NCI-H774 (cell line): ENCODE measurements at places on chromosomes 16 and 17.

DNA sequence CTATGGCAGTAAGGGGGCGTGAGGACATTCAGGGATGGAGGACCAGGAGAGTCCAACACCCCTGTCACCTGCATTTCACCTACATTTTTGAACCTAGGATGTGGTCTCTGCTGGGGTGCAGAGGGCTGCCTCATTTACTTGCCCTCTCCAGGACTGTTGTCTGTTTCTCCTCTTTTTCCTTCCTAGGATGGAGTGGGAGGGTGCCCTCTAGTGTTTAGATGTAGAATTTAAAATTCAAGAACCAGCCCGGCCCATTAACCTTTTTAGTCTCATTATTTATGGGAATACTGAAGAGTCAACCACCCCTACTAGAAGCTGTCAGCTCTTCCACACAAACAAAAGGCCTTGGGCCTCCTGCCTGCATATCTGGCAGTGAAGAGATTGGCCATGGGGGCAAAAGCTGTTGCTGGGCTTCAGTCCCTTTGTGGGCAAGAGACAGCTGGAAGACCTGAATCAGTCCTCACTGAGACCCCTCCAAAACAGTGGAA, 2.5 kb upstream of the STARD3 start:
- peak; percentile 41 for DNase-seq

DNA sequence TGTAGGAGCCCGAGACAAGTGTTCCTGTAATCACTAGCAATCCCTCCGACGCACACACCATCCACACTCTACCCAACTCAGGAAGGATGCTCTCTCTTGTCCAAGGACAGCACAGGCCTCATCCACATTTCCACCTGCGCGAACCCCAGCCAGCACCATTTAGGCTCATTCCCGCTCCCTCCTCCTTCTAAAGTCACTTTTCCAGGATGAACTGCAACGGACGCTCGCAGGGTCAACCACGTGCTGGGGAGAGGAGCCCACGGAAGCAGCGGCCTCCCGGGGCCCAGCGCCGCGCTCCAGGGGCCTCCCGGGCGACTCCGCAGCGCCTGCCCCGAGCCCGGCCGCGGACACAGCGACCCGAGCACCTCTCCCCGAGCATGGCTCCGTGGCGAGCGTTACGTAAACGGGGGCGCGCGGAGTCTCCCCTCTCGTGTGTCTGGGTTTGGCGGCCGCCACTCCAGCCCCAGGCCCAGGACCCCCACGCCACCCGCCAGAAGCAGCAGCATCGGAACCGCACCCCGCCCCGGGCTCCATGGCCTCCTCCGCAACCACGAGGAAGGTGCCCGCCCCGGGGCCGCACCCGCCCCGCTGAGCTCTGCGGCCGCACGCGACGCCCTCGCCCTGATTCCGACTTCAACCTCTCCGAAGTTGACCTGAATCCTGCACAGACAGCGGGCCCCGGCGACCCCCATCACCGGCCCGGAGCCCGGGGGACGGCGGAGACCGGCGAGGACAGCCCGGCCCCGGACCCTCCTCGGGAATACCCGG, 668 bp downstream of the USP36 start:
- DNase-seq = no peak

GRCh38 chr17:40502716-40503115, 1.3 kb upstream of the TNS4 start:
- DNase-seq = no peak

GRCh38 chr16:11946433-11946832, 4.6 kb upstream of the NPIPB2 start:
- no peak for DNase-seq

DNA sequence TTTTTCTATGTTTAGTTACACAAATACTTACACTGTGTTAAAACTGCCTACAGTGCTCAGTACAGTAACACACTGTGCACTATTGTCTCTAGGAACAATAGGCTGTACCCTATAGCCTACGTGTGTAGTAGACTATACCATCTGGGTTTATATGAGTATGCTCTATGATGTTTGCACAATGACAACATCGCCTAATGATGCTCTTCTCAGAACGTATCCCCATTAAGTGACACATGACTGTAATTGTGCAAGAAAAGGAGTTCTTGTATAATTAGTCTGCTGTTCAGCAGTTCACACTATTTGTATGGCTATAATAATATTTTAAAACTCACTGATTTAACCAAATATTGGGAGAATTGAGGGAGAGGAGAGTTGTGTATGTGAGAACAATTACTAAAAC, 173.7 kb downstream of the TRIM37 start:
- peak; percentile 8 for DNase-seq

GRCh38 chr17:59521465-59522126, 43.8 kb upstream of the DHX40 start:
- peak; percentile 37 for DNase-seq

DNA sequence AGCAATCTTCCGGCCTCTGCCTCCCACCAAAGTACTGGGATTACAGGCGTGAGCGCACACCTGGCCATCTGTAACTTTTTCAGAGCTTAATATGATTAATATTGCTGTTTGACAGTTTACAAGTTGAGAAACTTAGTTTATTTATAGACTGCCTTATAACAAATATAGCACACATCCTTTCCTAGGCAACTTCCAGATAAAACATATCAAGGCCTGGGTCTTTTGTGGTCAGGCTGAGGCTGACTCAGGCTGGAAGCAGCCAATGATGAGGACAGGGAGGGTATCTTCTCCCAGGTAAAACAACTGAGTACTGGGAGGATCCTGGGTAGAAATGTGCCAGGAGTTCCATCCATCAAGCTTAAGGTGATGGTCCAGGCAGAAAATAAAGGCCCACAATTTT, 16.2 kb downstream of the LUC7L start:
- no peak for DNase-seq

DNA sequence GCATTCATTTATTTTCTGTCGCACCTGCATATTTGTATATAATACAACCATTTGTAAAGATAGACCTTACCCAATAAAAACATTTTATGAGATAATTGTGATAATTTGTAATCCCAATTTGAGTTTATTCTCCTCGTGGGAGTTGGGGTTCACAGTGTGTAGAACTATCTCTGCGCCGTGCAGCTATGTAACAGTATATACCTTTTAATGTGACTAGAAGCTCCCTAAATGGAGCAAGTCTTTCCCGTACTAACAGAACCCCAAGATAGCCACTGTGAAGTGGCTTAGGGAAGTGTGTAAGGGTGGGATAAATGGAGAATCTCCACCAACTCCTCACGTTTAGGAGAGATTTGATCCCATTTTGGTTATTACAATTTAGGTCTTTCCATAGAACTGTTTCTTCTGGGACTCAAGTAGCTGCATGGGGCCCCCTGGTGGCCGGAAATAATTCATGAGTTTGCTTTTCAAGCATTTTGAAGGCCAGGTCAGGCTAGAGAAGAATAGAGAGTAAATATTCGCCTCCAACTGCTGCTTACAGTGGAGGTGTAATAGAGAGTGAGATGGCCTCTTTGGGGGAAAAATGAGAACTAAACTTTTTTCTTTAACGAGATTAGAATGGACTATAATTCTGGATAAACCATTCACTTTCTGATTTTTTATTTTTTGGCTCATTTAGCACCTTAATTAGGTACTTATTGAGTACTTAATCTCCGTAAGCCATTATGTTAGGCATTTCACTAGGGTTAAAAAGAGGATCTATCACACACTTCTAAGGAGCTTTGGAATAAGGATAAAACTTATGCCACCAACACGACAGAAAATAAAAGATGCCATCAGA, 4.5 kb downstream of the TMEM100 start:
- DNase-seq = peak; percentile 85

- DNase-seq = no peak
These were observed 13.3 kb upstream of the CNEP1R1 start for GRCh38 chr16:50011707-50012106.

DNA sequence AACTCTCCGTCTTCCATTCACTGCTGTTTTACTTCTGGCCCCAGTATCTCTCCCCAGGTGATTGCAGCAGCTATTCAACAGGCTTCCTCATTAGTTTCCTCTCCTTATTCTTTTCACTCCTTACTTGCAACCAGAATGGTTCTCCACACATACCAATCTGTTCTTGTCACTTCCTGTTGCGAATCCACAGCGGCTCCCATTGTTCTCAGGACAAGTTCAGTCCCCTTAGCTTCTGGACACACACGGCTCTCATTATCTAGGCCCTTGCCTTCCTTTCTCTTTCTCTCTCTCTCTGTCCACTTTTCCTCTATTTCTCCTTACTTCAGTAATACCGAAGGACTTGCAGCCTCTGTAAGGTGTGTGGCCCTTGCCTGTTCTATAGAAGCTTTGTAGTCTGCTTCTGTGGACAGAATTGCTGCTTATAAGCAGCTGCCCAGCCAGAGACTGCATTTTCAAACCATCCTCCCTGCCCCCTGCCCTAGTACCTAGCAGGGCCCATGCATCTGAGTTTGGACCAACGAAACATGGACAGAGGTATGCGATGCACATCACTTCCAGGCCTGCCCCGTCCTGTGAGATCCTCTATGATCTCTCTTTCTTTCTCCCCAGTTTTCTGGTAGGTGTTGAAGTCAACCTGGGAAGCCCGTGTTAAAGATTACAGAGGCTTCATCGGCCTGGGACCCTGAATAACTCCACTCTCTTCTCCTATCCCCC, 45.7 kb downstream of the VAT1L start:
- no peak for DNase-seq

DNA sequence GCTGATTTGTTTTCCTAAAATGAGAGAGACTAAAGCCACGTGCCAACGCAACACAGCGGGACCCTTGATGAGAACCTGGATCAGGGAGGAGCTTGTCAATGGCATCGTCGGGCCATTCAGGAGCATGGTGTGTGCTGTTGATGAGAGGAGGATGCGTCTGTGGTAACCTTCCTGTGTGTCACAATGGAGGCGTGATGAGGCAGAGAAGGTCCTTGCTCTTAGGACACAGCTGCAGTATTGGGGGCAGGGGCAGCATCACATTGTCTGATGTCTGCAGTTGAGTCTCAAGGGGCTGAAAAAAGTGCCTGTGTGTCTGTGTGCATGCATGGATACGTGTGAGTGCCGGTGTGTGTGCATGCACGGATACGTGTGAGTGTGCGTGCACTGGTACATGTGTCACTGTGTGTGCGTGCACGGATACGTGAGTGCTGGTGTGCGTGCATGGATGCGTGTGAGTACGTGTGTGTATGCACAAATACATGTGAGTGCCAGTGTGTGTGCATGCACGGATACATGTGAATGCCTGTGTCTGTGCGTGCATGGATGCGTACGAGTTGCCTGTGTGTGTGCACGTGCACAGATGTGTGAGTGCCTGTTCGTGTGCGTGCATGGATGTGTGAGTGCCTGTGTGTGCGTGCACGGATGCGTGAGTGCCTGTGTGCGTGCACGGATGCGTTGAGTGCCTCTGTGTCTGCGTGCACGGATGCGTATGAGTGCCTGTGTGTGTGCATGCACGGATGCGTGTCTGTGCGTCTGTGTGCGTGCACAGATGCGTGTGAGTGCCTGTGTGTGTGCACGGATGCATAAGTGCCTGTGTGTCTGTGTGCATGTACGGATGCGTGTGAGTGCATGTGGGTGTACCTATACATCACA, 39.3 kb downstream of the BAIAP2 start:
- no peak for DNase-seq

DNA sequence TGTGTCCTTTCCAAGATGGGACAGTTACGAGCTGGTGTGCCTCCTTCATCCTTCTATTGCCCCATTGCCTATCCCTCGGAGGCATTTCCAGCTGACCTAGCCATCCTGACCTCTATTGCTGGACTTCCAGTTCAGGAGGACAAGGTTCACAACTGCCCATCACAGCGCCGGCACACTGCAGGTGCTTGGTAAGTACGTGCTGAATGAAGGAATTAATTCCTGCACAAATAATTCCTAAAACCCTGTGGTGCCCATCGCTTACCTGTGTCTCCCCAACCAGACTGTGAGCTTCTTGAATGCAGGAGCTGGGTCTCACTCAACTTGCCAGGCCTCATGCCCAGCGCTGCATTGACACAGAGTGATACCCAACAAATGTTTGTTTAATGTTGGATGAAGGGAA, 13.0 kb downstream of the ALOX15B start:
- DNase-seq = no peak

DNA sequence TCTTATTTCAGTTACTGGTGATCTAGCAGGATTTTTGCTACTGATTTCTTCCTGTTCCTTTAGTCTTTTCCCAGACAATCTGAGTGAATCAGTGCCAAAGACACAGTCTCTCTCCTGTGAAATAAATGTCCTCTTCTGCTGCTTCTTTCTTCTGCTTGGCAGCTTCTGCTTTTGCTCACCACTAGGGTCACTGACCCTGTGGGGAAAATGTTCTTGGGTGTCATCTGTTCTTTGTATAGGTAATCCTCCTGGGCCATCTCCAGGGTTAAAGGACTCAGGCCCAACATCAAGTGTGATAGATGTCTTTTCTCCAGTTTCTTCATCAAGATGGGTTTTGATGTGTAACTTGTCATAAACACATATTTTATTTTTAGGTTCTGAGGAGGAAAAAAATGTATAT, 5.2 kb downstream of the PALB2 start:
- DNase-seq = no peak
